ENCODE measurements at places on chromosomes 13 and 19.

GRCh38 chr13:91189506-91189905, 158.0 kb upstream of the MIR17HG start:
- no peak for DNase-seq

- no peak for DNase-seq
These were observed 15.1 kb downstream of the NFKBID start for GRCh38 chr19:35885225-35885738.

DNA sequence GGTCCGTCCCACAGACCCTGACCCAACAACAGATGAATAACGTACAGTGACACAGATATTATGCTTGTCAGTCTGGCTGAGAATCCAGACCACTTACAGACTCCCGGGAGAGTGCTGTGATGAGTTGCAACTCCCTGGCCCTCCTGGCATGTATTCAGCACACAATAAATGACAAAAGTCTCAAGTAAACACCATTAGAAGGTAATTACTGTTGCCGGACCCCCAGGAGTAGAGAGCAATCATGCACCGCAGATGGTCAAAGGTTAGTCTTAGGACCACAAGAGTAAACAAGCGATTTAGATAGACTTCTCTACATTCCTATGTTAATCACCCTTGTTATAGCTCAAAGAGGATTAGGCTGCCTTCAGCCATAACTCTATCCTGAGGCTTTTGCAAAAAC, 726.4 kb upstream of the GPC6 start:
- no peak for DNase-seq

- DNase-seq: no peak
These were observed 101.4 kb upstream of the GPR12 start for GRCh38 chr13:26861941-26862340.

- no peak for DNase-seq
These were observed 131.8 kb upstream of the WASF3 start for GRCh38 chr13:26425443-26426358.

DNA sequence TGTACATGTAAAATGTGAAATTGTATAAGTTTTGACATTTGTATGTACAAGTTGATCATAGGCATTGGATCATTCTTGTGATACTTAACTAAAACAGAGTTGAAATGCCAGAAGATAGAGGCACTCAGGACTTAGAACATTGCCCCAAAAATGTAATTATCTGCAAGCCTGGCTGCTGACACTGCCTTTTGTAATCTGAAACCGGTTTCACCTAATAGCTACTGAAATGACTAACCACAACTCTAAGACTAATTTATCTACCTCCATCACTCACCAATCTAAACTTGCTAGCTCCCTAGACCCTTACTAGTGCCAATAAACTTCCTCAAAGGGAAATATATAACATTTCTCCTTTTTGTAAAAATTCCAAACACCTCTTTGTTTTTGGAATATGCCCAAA, 2596.2 kb downstream of the PCDH9 start:
- DNase-seq: no peak

Data from left colon (tissue), 2 donors.